ENCODE measurements at places on chromosomes 12 and 14. TPM values are rescaled to one million over a fixed set of nuclear protein-coding genes. Genes with fewer than 3 reads are reported as not detected.

Gene ARHGEF25
- 0.55 TPM for total RNA-seq

Gene LTB4R2
- 18.5 TPM for total RNA-seq

Gene PLEKHG3
- total RNA-seq: 133 TPM

Gene CRIP2
- 1.8 TPM for total RNA-seq

Gene MYF6
- total RNA-seq: not detected

Gene KCNJ8
- not detected for total RNA-seq

DNA sequence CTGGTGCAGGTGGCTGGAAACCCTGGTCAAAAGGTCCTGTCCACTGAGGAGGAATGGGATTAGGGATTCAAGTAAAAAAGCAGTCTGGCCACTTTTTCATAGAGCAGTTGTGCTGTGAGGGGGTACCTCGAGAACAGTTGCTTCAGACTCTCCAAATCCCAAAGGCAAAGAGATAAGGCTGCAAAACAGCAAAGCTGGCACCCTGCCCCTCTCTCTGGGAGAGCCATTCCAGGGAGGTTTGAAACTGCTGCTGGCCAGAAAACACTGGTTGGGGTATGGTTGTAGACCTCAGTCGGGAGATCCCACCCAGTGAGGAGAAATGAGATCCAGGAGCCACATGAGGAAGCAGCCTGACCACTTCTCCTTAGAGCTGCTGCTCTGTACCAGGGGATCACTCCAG, 137.3 kb downstream of the CEP83 start:
- DNase-seq: no peak

- no peak for DNase-seq
These were observed 142.4 kb downstream of the ZFP36L1 start for GRCh38 chr14:68650404-68650994.

DNA sequence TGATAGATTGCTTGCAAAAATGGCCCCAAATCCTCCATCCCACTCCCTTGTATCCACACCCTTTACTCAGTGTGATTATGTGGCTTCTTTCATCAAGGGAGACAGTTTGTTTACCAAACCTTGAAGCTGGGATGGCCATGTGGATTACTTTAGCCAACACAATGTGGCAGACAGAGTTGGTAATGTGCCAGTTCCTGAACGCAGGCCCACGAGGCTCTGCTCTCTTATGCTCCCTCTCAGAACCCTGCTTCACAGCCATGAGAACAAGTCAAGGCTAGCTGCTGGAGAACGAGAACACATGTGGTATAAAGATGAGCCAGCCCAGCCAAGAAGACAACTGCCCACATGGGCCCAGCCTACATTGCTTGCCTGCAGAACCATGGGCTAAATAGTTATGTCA, 162.3 kb downstream of the NDUFA12 start:
- no peak for DNase-seq

DNA sequence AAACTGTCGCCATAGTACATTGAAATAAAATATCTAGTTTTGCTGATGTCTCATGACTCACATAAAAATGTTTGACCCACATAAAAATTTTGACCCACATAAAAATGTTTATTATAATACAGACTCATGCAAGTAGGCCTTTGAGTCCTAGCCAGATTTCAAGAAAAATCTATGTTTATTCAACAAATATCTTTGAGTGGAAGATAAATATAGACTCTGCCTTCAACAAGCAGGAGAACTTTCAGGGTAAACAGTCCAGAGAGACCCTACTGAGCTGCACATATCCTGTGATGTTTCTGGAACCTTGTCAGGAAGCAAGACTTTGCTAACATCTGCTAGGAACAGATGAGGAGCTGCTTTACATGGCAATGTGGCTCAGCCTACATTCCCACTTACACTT, 283.1 kb downstream of the MDGA2 start:
- DNase-seq: no peak

- DNase-seq: no peak
These were observed 394.0 kb upstream of the SYT1 start for GRCh38 chr12:78470354-78471195.

GRCh38 chr14:104116288-104116755, 22.1 kb upstream of the KIF26A start:
- DNase-seq: no peak

- no peak for DNase-seq
These were observed 32.8 kb upstream of the LUM start for GRCh38 chr12:91144053-91144452.

- DNase-seq: no peak
These were observed 142.3 kb upstream of the TMPO start for GRCh38 chr12:98373025-98373554.

- DNase-seq: no peak
These were observed 32.8 kb downstream of the YEATS4 start for GRCh38 chr12:69392179-69392928.

DNA sequence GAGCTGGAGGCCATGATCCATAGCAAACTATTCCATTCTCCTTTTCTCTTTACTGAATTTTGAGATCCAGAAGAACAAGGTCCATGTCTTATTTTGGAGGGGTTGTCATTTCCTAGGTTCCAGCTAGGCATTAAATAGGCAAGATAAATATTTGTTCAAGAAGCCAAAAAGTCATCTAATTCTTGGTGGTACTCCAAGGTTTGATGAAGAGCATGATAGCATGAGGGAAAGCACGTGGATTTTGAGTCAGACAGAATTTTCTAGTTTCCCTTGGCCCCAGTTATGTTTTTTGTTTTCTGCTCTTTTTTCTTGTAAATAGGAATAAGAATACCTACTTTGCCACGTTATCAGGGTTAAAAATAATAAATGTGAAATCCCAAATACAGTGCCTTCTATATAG, 25.5 kb upstream of the FRMD6 start:
- DNase-seq: no peak

DNA sequence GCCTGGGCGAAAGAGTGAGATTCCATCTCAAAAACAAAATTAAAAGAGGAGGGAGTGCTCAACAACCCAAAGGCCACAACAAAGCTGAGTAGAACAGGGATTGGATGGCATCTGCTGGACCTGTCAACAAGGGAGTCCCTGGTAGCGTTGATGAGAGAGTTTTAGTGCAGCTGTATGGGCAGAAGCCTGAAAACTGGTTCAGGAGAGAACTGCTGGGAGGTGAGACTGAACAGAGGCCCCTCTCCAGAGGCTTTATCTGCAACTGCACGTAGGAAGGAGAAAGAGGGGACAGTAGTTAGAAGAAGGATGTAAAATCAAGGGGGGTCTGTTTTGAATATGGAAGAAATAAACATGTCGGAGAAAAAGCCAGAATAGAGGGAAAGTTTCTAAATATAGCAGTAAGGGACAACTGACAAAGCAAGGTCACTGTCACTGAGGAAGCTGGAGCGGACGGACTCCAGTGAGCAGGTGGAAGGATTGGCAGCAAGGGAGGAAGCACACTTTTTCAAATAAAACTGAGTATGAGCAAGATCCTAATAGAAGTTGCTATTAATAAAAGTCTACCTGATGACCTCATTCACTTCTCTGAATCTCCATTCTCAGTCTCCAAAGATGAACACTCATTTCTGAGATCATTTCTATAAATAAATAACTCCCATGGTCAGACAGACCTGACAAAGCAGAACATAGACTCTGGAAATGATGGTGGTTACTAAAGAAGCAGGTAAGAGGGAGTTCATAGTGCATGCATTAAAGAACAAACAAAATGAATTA, 11.8 kb upstream of the ATF1 start:
- DNase-seq: no peak

GRCh38 chr14:76720382-76720813, 40.9 kb upstream of the VASH1 start:
- no peak for DNase-seq

GRCh38 chr14:74983343-74983742, 19.4 kb upstream of the EIF2B2 start:
- no peak for DNase-seq

DNA sequence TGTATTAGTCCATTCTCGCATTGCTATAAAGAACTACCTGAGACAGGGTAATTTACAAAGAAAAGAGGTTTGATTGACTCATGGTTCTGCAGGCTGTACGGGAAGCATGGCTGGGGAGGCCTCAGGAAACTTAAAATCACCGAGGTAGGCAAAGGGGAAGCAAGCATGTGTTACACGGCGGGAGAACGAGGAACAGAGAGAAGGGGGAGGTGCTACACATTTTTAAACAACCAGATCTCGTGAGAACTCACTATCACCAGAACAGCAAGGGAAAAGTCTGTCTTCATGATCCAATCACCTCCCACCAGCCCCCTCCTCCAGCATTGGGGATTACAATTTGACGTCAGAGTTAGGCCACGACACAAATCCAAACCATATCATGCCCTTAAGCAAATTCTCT, 13.3 kb upstream of the MAX start:
- DNase-seq: no peak

Measured in activated CD4-positive, alpha-beta memory T cell treated with anti-CD3 and anti-CD28 coated beads, Interleukin-2, amount 10 ng/mL, durations not matched to agents 7 days and 5 days (primary cell).